ENCODE measurements at places on chromosomes 2 and 18. TPM values are rescaled to one million over a fixed set of nuclear protein-coding genes. Genes with fewer than 3 reads are reported as not detected.

Gene TMEM198
- 6.3 TPM for total RNA-seq

Gene ABHD1
- total RNA-seq = not detected

Gene PGAP1
- total RNA-seq = 8.6 TPM

Gene ZSWIM2
- total RNA-seq = not detected

GRCh38 chr18:5311301-5311989 lies 15.9 kb upstream of the ZBTB14 start:
- peak; percentile 20 for DNase-seq

GRCh38 chr2:67974559-67975430 lies 88.0 kb downstream of the C1D start:
- no peak for DNase-seq

DNA sequence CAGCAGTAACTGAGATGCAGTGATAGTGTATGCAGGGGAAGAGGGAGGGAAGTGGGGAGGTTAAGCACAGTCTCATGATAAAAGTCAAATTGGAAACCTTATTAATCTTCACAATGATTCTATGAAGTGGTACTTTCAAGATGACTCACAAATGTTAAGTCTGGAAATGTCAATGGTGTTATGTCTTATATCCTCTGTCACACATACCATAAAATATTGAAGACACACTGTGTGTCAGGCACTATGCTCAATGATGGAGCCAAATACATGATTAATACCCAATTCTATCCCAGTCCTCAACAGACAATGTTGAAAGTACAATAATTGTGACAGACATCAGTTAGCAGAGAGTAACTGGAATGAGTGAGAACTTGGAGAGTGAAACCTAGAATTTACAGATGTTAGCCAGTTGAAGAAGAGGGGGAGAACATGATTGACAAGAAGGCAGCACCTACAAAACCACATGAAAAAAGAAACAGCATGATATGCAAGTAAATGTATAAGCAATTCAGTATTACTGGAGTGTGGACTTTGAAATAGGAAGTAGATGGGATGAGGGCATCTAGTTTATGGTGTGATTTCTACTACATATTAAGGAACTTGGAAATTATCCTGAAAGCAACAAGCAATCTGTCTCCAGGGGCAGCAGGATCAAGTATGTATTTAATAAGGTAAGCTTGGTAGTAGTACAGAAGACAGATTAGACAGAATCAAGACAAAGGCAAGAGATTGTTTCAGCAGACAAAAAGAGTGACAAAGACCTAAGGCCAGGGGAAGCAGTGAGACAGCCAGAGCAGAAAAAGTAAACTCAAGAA lies 107.6 kb downstream of the STRN start:
- no peak for DNase-seq

DNA sequence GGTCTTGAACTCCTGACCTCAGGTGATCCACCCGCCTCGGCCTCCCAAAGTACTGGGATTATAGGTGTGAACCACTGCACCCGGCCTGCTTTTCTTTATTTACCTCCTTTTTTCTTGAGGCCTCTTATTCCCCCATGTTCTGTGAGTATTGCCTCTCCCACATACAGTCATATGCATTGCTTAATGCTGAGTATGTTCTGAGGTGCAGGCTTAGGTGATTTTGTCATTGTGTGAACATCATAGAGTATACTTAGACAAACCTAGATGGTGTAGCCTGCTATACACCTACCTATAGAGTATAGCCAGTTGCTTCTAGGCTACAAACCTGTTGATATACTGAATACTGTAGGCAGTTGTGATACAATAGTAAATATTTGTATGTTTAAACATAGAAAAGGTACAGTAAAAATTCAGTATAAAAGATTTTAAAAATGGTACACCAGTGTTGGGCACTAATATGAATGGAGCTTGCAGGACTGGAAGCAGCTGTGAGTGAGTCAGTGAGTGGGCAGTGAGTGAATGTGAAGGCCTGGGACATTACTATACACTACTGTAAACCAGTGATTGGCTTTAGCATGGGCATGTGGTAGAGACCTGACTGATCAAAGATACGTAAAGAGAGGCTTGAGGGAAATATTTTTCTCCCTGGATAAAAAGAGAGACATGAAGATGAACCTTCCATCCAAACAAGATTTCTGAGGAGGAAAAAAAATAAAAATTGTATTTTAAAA lies 17.6 kb downstream of the SLC39A10 start:
- no peak for DNase-seq

DNA sequence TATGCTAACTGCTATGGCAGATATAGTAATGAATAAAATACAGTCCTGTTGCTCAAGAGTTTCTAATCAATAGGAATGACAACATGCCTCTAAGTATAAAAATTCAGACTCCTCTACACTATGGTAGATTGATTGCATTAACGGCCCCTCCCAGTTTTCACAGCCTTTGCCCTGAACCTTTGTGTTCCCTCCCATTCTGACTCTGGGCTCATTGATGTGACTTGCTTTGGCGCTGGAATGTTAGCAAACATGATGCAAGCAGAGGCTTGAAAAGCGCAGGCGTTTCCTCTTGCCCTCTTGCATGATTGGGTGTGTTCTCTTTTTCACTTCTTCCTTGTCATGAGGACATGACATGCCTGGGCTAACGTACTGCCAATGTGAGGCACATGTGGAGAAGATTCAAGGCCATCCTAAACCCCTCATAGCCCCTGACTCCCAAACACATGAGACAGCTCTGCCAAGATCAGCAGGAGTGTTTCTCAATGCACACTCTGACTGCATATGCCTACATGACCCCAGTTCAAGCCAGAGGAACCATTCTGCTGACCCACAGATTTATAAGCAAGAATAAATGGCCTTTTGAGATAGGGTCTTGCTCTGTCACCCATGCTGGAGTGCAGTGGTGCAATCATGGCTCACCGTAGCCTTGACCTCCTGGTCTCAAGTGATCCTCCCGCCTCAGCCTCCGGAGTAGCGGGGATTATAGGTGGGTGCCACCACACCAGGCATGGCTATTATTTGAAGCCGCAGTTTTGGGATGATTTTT lies 49.7 kb upstream of the CD28 start:
- peak; percentile 91 for DNase-seq

DNA sequence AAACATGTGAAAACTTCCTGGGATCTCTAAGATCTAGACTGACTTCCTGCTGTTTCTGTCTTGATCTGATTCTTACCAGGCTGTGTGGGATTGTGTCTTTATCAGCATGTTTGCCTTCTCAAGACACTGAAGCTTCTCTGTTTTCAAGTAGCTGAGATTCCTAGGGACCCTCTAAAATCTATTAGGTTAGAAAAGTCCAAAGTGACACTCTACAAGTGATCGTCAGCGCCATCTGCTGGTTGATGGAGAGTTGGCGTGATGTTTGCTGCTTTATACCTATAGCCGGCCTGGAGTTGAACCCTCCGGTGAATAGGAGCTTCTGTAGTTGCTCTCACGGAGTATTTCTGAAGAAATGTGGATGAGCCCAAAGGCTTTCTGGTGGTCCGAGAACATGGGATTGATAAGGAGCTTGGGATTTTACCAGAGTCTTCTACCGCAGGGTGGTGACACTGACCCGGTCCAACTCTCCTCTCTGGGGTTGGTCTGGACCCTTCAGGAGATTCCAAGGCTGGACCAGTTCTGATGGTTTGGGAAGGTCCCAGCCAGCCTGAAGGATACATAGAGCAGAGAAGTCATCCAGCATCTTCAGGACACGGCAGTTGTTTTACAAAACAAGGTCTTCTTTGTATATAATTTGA lies 96.0 kb upstream of the TTC39C start:
- peak; percentile 84 for DNase-seq

DNA sequence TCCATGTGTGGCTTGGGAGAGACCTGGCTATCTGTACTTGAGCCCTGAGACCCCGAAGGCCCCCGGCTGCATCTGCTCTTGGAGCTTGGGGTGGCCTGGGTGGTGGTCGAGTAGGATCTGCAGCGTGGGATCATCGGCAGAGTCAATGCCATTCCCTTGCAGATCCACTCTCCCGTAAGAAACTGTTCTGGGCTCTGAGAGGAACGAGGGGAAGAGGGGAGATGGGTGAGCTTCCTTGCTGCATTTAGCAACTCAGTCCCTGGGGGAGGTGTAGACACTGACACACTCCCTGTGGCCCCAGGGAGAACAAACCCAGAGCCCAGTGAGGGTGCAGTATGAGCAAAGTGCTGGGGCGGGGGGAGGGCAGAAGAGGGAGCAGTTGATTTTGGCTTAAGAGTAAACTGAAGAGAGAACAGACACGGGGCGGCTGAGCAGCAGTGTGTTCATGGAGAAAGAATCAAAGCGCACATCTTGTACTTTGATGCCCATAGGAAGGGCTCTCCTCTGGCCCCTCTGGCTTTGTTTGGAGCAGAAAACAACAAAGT lies 8.5 kb downstream of the GREB1 start:
- DNase-seq = no peak

- DNase-seq = no peak
Measured at GRCh38 chr2:129880309-129880708, 99.2 kb upstream of the RAB6C start.

DNA sequence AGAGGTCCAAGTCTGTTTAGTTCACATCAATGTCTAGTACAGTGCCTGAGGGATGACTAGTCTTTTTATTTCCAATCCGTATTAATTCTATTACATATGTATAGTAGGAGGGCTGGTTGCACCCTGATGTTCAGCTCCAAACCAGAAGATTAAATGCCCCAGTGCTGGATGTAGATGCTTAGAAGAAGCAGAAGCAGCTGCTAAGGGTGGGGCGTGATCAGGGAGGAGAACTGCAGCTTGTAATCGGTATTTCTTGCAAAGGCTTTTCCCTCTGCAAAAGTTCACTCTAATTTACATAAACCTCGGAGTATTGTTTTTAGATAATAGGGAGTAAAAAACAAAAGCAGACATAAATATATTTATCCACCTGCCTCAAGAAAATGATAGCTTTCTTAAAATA lies 145.3 kb upstream of the ITGA4 start:
- no peak for DNase-seq

DNA sequence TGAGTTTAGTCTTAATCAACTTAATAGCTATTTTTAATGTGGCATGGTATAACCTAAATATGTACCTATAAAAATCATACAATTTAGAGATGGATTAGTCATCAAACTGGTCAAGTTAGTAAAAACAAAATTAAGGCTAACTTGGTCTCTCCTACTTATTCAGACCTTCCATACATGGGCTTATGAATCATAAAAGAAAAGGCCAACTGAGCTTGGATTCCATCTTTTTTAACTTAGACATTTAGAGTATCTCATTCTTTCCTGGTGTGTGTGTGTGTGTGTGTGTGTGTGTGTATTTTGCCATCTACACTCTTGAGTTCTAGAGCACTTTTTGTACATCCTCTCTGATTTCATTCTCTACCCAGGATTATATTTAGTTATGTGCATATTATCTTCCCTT lies 637.5 kb downstream of the PLCL1 start:
- DNase-seq = no peak

DNA sequence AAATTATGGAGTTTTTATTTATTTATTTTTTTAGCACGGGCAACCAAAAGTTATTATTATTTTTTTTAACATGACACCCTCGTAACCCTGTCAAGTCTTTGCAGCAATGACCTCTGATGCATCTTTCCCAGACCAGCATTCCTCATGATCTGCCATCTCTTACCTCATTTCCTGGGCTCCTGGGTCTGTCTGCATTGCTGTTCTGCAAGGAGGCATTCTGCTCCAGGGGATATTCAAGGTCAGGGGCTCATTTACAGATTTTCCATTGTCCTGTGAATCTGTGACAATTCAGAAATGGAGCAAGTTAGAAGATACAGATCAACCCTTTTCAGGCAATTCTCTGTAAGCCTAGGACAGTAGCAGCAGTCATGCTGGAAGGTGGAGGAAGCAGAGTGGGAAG lies 43.0 kb downstream of the NGEF start:
- no peak for DNase-seq

- no peak for DNase-seq
Measured at GRCh38 chr2:212547716-212548454, 9.3 kb upstream of the ERBB4 start.
